ENCODE measurements at places on chromosomes 1 and 21.

DNA sequence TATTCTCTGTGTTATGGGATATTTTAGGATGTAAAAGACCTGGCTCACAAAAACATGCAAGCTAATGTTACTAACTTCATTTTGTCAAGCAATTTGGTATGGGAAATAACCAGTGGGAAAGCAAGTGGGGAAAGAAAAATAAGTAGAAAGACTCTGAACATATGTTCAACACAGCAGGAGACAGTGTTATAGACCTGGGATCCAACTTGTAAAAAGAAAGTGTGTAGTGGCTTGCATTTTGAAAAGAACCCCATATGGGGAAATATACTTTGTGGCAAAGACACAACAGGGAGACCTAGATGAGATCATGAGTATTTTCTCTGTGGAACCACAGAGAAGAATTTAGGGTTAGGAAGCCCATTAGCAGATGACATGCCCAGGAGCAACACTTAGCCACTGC is 212.7 kb upstream of the NRIP1 start:
- no peak for DNase-seq

DNA sequence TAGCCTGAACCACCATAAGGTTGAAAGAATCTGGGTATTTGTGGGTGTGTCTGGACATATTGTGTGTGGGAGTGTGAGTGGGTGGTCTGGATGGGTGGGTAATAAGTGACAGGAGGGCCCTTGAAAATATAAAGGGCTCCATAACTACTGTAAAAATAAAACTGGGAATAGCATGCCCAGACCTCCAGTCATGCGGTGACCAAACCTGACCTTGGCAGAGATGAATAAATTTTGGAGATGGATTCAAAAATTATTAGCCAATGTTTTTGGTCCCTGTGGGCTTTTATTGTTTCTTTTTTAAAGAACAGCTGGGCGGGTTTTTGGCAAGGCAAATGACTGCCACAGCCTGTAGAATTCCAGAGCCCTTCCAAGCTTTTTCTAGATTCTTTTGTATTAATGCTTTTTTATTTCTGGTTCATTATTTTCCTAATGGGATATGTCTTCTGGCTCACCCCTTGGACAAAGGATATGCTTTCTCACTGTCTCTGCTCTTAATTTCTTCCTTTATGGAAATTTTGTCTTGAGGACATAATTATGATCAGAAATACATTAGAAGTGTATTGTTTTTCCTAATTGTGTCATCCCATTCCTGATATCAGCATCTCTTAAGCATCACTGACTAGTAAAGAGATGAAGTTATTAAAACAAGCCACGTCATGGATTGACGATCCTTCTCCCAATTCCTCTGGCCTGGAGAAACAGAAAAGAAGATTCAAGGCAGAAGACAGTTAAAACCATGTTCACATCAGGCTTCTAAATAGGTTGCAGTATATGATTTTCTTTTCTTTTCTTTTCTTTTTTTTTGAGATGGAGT is 69.5 kb downstream of the NTMT2 start:
- DNase-seq: no peak

DNA sequence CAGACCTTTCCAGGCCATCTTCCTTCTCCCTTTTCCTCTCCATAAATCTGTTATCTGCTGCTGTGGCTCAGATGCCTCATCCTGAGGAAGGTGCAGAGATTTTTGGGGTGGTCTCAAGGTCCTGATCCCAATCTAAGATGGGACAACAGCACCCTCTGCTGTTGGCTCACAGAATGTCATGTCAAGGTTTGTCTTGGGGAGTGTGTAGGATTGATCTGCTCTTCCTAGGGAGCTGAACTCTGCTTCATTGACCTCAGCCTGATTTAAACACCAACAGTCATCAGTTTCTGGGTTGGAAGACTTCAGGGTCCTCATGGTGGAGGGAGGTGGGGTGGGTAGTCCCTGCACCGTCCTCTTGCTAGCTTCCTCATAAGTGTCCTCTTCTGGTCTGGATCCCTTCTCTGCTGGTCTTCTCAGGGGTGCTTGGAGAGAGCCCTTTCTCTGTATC is 62.8 kb upstream of the LAX1 start:
- DNase-seq: peak; percentile 75

DNA sequence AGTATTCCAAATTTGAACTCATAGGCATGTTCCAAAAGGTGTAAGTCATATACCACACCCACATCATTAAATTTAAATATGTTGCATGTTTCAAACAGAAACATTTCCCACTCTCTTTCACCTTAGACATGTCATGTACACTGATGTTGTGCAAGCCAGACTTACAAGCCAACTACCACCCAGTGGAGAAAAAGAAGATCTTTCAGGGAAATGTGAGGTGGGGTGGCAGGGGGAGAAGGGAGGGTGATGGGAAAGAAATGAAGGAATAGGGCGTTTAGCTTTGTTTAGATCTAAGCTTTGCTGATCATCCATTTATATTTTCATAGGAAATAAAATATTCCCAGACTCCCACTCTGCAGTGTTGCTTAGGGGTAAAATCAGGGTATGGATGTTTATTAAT is 1.6 kb downstream of the NEGR1 start:
- DNase-seq: no peak

DNA sequence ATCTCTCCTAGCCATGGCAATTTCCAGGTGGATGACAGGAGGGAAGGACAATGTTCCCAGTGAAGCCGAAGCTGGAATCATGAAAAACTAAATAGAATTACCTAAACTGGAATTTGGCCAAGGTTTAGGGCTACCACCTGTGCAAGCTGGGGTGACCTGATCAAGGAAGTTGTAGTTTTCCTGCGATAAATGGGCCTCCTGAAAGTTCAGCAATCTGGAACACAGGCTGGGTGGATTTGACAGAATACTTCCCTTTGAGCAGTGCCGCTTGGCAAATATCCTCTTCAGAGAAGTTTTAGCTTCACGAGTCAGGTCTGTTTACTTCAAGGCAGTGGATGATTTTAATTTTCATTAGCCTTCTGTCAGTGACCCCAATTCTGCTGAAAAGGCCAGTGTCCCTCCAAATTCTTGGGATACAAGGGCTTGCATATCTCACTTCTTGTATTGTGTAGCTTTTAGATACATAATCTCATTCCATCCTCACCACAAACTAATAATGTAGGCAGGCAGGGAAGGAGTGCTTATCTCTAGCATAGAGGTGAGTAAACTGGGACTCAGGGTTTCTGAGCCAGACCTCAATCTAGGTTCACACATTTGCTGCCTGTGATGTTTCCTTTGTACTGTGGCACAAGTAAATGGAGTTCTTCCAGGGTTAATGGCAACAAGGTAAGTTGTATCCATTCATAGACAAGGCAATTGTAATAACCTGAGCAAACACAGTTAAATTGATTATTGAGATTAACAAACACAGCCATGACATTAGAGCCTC is 349.4 kb downstream of the NUF2 start:
- no peak for DNase-seq

GRCh38 chr21:30194701-30195299 is 21.1 kb downstream of the CLDN8 start:
- DNase-seq: peak; percentile 27

DNA sequence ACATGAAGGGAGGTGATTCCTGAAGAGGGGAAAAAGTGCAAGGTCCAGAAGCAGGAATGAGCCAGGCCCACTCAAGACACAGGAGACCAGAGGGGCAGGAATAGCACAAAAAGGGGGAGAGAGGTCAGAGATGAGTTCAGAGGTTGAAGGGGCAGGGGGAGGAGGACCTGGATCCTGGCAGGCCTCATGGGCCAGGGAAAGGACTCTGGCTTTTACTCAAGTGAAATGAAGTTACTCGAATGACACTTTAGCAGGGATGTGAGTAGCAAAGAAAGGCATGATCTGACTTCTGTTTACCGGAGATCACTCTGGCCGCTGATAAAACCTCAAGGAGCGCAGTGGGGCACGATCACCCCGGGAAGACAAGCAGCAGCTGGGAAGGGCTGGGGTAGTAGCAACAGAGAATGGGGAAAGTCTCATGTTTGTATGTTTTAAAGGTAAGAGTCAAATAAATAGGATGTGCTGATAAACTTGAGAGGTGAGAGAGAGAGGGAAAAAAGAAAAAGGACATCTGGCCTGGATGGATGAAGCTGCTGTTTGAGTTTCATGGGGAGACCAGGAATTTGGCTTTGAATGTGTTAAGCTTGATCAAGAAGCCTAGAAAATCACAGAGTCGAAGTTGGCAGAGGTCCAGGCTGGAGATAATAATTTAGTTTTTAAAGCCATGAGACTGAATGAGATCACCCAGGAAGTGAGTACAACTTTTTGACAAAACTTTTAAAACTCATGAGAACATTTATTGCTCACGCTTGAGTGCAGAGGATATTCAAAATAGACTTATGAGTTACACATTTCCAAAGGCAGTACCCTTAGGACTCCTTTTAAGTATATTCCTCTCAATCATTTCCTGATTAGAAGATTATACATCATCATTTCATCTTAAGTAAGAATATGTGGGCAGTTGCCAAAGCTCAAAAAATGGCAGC is 156.0 kb downstream of the RERE start:
- no peak for DNase-seq

DNA sequence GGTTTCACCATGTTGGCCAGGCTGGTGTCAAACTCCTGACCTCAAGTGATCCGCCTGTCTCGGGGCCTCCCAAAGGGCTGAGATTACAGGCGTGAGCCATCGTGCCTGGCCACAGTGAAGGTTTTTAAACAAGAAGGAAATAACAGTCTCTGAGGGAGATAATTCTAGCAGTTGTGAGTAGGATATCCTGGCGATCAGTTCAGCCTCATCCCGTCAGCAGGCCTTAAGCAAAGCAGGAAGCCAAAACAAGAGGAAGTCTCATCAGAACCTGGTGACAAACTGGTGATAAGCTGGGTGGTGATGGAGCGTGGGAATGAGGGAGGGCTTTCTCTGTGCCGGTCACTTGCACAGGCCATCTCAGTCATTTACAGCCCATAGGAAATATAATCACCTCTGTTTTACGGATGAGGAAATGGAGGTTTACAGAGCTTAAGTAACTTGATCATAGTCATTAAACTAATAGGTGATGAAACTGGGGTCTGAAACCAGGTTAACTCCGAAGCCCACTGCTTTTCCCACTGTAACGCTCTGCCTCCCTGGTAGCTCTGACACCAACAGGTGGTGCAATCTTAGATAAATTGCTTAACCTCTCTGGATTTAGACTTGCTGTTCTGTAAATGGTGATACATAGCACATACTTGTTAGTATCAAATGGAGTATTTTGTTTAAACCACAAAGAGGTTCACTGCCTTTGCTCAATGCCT is 40.8 kb upstream of the A3GALT2 start:
- no peak for DNase-seq

- DNase-seq: no peak
Observed at GRCh38 chr1:1302951-1303509, 4.7 kb downstream of the ACAP3 start.

DNA sequence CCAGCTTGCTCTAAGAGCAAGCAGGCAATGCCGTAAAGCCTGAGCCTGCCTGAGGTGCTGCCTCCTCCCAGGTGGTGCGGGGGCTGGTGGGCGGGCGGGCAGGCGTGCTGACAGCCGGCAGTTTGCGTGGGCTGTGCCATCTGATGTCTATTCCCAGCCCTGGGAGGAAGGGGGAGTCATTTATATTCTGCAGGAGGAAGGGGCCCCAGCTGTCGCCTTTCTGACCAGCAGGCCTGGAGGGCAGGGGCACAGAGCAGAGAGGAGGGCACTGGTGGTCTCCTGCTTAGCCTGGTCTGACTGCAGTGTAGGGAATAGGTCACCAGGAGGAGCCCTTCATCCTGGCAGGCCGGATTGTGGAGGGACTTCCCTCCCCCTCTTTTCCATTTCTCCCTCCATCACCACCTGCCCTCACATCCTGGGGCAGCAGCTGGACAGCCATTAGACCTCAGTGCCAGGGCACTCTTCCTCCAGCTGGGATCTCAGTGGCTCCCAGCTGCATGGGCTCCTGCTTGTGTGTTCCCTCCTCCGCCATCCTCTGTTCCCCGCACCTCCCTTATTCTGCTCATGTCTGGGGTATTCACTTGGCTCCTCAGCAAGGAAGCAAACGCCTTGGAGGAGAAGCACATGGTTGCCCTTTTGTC is 4.4 kb downstream of the CYB561D1 start:
- DNase-seq: peak; percentile 71

DNA sequence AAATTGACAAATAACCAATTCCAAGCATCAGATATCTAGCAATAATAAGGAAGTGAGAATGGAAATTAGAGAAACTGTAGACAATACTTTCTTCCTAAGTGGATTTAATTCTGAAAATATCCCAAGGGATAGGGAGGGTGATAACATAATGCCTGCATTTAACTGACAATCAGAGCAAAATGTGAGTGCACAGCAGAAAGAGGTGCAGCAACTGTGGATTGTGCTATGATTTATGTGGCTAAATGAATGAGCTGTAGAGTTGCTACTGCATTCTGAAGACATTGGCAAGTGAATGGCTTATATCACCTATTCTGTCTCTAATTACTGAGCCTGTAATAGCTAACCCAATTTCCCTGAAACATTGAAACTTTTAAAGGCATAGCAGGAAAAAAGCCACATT is 39.0 kb downstream of the OLFM3 start:
- DNase-seq: no peak

- no peak for DNase-seq
Observed at GRCh38 chr1:182206626-182207239, 145.2 kb upstream of the ZNF648 start.

DNA sequence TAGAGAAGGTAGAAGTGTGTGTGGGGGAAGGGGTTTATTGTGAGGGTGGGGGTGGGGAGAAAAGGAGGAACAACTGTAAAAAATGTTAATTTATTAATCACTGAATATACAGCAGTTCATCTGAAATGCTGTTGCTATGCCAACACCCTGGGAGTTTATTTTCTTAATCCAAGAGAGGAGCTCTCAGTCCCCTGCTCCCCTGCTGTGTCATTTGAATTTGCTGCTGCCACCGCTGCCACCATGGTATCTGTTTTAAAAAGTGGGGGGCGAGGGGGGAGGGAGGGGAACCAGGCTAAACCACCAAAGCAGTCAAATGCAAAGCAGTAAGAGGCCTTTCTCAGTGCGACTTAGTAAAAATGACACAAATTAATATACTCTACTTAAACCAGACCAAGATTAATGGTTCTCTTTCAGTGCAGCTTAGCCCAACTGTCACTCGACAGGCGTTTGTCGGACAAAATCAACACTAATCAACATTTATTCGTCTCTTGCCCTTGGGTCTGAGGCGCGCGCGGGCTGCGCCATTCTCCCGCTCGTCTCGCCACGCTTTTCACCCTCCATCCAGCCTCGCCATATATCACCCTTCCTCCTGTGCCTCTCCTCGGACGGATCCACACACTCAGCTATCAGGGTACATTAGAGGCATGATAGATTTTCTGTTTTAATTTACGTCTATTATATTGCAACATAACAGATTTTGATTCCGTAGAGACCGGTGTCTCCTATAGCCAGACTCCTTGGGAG is 76.2 kb downstream of the PBX1 start:
- no peak for DNase-seq

- DNase-seq: no peak
Observed at GRCh38 chr1:204443260-204443619, 31.6 kb upstream of the PPP1R15B start.

GRCh38 chr1:230573658-230574057 is 68.6 kb upstream of the COG2 start:
- no peak for DNase-seq

- no peak for DNase-seq
Observed at GRCh38 chr1:202254454-202255252, 61.1 kb downstream of the LGR6 start.

GRCh38 chr1:26259005-26259404 is 20.9 kb upstream of the SH3BGRL3 start:
- DNase-seq: no peak

Data from neural crest cell (in vitro differentiated cells).